ENCODE measurements at places on chromosomes 11 and 22. TPM values are rescaled to one million over a fixed set of nuclear protein-coding genes. Genes with fewer than 3 reads are reported as not detected.

Gene DEFB131B
- total RNA-seq = not detected

Gene LARGE2
- not detected for total RNA-seq

Gene MLC1
- total RNA-seq = not detected

Gene CSNK2A3
- 1.1 TPM for total RNA-seq

Gene RCN1
- total RNA-seq = 458 TPM

Gene GLYATL2
- total RNA-seq = 1.4 TPM

Gene RDX
- 97.6 TPM for total RNA-seq

Gene SMC1B
- total RNA-seq = under 0.01 TPM

Gene DBX1
- total RNA-seq = not detected
